Left lung (tissue), 14 donors: ENCODE measurements at places on chromosomes 7 and 10. TPM values are rescaled to one million over a fixed set of nuclear protein-coding genes. Genes with fewer than 3 reads are reported as not detected.
A peak's percentile ranks its signal among the peaks of the same experiment; 100 is the strongest.

Gene GPR37
- 5.4 TPM for polyA plus RNA-seq

Gene EVX1
- not detected for polyA plus RNA-seq

Gene SPDYE2B
- polyA plus RNA-seq, result 2.5 TPM

Gene NOD1
- 22.6 TPM for polyA plus RNA-seq

Gene PON1
- polyA plus RNA-seq, result 1.7 TPM

Gene CLRN3
- polyA plus RNA-seq, result 0.13 TPM

Gene INA
- polyA plus RNA-seq, result 0.40 TPM

Gene AKR1C4
- polyA plus RNA-seq, result not detected

Gene PPP1R3C
- polyA plus RNA-seq, result 237 TPM

Gene CYP2W1
- polyA plus RNA-seq, result 10.9 TPM

Gene PTPN12
- polyA plus RNA-seq, result 137 TPM

Gene POM121
- polyA plus RNA-seq, result 46.6 TPM

Gene MEOX2
- 157 TPM for polyA plus RNA-seq

Gene TBC1D12
- polyA plus RNA-seq, result 21.7 TPM

Gene LGI1
- 0.07 TPM for polyA plus RNA-seq

DNA sequence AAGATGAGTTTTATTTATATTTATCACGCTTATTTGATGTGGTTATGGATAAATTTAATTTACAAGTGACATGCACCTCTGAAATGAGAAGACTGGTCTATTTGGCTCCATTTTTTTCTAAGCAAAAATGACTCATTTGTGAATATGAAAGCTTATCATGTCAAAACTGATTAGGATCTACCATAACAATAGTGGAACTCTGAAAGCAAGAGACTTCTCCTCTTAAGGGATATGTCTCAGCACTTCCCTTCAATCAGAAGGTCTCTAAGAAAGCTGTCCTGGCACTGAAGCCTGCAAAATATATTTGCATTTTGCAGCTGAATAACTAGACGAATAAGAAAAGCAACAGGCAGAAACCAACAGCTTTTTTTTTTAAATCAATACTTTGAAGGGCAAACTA lies 12.7 kb downstream of the FAS start:
- no peak for DNase-seq

- DNase-seq, result no peak
Observed at GRCh38 chr10:79237454-79238157, 109.7 kb upstream of the PPIF start.

DNA sequence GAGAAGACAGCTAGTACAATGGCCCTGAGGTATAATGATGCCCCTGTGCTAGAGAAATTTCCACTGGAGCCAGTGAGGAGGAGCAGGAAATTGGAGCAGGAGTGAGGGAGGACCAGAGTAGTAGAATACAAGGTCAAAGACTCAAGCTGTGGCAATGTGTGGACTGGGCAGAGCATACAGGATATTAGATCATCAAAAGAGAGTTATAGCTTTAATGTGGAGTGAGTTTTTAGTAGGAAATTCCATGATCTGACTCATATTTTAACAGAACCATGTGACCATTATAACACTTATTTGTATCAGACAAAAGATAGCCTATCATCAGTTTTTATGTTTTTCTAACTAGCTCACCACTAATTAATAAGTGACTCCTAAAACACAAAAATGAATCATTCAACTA lies 154.1 kb downstream of the DGKB start:
- no peak for DNase-seq

GRCh38 chr10:52387744-52388143 lies 73.7 kb downstream of the DKK1 start:
- no peak for DNase-seq

DNA sequence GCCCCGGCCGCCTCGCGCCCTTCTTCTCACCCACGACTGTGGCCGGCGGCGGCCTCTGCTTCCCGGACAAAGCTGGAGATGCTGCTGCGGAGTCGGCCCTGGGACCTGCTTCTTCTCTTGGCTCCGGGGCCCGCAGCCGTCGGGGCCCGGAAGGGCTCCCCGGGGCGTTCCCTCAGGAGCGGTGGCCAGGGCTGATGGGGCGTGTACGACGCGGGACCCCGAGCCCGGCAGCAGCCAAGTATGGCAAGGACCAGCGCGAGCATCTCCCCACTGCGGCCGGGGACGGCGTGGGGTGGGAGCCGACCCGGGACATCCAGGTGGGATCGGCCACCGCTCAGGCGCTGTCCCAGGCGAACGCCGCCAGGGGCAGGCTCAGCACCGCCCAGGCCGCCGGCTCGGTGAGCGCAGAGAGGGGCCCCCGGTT lies 27.6 kb upstream of the BMS1 start:
- DNase-seq, result peak; percentile 78

- DNase-seq, result no peak
Observed at GRCh38 chr7:38186593-38187314, 8.7 kb downstream of the STARD3NL start.

- DNase-seq, result no peak
Observed at GRCh38 chr7:143850682-143851081, 51.3 kb downstream of the TCAF1 start.

- DNase-seq, result no peak
Observed at GRCh38 chr7:66348531-66348930, 143.4 kb downstream of the TPST1 start.

DNA sequence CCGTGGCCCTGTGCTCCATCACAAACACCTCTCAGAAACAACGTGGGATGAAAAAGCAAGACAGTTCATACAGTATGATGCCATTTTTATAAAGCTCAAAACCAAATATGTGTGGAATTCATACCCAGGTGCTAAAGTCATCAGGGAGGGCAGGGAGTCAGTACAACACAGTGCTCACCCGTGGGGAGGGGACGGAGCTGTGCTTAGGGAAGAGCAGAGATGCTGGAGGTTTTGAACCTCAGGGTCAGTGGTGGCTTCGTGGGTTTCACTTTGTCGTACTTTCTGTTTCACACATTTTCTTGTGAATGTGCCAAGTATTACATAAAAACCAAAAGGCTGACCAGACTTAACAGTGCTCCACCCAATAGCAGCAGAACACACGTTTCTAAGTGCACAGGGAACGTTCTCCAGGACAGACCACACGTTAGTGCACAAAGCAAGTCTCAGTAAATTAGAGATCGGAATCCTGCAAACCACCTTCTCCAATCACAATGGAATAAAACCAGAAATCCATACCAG lies 21.2 kb downstream of the ZMIZ2 start:
- no peak for DNase-seq

DNA sequence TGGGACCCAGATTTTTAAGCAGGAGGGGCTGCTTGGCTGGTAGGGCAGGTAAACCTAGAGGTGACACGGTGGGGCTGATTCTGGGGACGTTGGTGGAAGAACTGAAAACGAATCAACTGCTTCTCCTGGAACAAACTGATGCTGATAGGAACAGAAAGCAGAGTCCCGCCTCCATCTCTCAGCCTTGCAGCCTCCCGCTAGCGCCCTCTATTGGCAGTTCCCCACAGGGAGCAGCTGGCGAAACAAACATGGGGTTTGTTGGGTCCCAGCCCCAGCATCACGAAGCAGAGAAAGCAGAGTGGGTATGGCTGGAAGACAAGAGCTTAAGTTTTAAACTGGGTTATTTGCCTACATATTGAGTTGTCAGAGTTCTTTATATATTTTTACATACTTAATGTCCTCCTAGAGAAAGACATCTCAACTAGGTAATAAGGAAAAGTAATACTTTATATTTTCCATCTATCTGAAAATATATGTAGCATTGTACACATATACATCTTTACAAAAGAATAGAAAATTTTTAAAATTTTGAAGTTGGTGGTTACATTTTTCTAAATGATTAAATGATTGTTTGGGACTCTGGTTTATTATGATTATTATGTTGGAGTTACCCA lies 42.3 kb upstream of the FOXI2 start:
- no peak for DNase-seq

GRCh38 chr10:25808372-25808771 lies 125.7 kb upstream of the MYO3A start:
- no peak for DNase-seq

GRCh38 chr10:31413325-31413724 lies 94.3 kb downstream of the ZEB1 start:
- no peak for DNase-seq

- peak; percentile 73 for DNase-seq
Observed at GRCh38 chr7:130352194-130353074, 7.8 kb downstream of the CPA5 start.

DNA sequence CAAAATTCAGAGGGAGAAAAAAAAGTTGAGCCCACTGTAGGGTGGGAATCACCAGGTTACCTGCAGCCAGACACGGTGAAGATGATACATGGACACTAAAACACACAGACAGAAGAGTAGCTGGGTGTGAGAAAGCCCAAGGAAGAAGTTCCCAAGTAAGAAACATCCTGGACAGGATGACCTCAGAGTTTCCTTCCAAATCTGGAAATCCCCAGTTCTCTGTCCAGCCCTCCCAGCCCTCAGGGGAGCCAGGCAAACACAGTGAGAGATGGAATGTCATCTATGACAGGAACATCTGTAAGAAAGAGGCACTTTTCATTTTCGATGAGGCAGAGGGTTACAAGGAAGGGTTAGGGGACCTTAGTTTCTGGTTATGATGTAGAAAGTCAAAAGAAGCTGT lies 125.1 kb upstream of the LYZL1 start:
- no peak for DNase-seq

DNA sequence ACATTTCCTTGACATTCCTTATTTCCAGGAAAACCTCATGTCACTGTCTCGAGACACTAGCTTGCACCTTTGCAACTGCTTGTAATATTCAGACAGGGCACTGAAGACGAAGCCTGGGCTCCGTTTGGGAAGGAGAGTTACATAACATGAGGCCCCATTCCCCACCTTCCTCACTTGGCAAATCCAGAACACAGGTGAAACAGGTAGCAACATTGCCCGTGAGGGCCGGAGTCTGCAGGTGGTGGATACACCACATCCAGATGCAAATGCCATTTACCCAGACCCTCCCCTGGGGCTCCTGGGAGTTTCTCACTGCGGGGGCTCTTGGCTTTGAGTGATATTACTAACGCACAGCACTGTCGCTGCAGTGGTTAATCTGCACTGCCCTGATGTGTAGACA lies 491.0 kb downstream of the PTPRN2 start:
- DNase-seq, result no peak

DNA sequence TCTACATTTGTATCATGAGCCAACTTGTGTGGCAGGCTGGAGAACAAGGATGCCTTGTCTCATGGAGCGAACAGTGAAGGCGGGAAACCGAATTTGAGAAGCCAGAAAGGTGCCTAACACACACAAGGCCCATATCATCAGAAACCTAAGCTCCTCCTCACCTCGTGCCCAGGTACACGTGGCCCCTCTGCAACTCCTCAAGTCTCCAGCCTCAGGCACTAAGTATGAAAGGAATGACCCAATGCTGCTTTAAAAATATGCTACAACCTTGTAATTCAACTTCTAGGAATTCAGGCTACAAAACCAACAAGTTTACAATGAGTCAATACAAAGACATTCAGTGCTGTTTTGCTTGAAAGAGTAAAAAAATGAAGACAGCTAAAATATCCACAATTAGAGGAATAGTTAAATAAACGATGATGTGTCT lies 95.7 kb downstream of the CDK6 start:
- peak; percentile 41 for DNase-seq

DNA sequence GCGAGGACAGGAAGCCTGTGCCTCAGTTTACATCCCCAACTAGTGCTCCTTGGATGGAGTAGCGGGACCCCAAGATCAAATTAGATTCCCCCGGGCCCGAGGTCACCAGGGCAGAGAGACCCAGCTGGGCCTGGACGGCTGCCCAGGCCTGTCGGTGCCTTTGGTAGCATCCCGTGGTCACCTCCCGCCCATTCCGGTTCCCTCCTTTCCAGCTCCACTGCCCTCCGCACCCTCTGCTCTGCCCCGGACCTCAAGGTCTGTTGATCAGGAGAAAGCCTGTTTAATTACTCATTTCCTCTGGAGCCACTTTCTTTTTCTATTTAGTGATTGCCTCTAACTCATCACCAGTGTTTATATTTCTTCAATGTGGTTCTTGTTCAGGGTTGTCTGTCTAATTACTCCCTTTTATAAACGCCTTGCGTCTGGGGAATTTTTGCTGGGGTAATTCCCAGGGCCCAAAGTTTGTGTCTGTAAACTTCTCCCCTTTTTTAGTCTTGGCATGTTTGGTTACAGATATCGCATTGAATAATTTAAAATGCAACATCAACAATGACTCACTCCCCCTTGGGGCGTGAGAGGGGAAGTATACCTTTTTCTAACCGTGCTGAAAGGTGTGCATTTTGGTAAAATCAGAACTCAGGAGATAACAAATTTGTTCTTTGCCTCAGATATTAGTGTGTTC lies 1.9 kb downstream of the FOXK1 start:
- DNase-seq, result peak; percentile 74

GRCh38 chr7:12567015-12567414 lies 3.5 kb upstream of the SCIN start:
- no peak for DNase-seq

- DNase-seq, result no peak
Observed at GRCh38 chr7:18505870-18506460, 10.4 kb downstream of the HDAC9 start.

- peak; percentile 29 for DNase-seq
Observed at GRCh38 chr10:58477122-58477521, 35.5 kb upstream of the BICC1 start.

DNA sequence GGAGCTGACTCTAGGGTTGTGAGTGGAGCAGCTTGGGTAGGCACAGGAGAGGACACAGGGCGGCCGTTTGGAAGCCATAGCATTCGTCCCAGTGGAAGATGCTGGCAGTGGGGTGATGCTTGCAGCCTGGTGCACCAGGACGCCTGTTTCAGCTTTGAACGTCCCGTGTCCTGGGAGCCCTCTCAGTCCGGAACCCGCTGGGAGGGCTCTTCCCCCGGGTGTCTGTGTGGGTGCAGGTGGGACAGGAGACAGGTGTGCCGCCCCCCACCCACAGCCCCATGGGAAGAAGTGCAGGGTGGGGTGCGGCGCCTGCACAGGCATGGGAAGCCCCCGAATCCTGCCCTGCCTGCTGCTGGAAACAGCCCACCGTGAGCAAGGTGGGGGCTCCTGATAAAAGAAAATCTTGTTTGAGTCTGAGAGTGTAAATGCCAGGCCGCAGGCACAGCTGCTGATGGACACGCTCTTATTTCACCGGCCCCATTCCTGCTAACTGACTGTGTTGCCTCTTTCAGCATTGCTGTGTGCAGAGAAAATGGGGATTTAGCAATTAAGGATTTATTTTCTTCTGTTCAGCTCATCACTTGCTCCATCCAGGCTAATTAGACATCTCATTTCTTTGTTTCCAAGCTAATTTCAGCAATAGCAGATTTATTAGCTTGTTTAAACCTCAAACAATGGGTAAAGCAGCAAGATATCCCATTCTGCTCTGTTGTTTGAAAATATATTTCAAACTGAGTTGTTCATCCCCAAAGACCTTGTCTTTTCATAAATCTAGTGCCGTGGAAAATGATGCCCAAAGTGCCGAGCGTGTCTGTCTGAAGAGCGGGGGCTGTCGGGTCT lies 54.9 kb upstream of the DPYSL4 start:
- peak; percentile 37 for DNase-seq

GRCh38 chr7:114959931-114960330 lies 38.0 kb downstream of the MDFIC start:
- no peak for DNase-seq

DNA sequence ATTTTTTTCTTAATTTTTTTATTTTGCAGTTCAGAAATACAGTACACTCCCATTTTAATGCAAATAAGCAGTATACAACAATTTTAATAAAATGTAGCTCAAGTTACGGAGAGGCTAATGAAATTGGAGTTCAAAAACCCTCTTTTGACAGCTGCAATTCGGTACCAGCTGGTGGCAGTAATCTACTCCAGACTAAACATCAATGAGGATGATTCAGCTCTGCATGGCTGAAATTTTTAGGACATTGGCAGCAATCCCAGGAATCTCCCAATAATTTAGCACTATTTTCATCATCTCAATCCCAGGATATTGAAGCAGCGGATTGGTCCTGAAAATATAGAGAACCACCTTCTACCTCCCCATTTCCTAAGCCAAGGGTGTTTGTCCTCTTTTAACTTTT lies 278.8 kb downstream of the CACNA2D1 start:
- no peak for DNase-seq

- DNase-seq, result no peak
Observed at GRCh38 chr10:108801220-108801619, 1122.1 kb downstream of the XPNPEP1 start.
